ENCODE measurements at places on chromosomes 5 and 9.

GRCh38 chr5:134397196-134397595 lies 14.5 kb downstream of the CDKN2AIPNL start:
- DNase-seq: no peak

- no peak for DNase-seq
These were observed 38.3 kb downstream of the DAPK1 start for GRCh38 chr9:87535817-87536539.

- peak; percentile 47 for DNase-seq
These were observed 10.8 kb upstream of the SPATA24 start for GRCh38 chr5:139414581-139415130.

DNA sequence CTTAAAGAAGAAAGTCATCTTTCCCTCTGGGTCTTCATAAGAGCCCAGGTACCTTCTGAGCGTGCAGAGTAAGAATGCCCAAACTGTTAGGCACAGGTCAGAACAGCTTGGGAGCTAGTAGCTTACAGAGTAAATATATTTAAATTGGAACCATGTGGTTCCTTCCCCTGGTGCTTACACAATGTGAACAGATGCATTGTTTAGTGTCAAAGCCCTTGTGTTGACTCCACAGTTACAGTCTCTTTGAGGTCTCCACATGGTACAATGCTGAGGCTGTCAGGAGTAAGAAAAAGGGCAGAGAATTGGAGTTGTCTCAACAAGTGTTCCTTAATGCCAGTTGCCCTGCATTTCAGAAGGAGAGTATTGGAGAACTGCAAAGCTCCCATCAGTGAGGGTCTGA lies 188.5 kb downstream of the PAPPA start:
- peak; percentile 65 for DNase-seq

DNA sequence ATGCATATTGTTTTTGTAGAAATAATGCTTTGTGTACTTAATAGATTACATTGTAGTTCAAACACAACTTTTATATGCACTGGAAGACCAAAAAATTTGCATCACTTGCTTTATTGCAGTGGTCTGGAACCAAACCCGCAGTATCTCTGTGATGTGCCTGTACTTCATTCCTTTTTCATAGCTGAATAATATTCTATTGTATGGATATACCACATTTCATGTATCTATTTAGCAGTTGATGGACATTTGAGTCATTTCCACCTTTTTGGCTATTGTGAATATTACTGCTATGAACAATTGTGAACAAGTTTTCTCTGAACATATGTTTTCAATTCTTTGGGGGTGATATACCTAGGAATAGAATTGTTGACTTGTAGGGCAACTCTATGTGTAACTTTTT lies 40.1 kb downstream of the ITGA1 start:
- no peak for DNase-seq

- no peak for DNase-seq
These were observed 245.0 kb downstream of the PSAT1 start for GRCh38 chr9:78541868-78542443.

GRCh38 chr5:132663771-132664695 lies 6.1 kb downstream of the IL13 start:
- DNase-seq: no peak

DNA sequence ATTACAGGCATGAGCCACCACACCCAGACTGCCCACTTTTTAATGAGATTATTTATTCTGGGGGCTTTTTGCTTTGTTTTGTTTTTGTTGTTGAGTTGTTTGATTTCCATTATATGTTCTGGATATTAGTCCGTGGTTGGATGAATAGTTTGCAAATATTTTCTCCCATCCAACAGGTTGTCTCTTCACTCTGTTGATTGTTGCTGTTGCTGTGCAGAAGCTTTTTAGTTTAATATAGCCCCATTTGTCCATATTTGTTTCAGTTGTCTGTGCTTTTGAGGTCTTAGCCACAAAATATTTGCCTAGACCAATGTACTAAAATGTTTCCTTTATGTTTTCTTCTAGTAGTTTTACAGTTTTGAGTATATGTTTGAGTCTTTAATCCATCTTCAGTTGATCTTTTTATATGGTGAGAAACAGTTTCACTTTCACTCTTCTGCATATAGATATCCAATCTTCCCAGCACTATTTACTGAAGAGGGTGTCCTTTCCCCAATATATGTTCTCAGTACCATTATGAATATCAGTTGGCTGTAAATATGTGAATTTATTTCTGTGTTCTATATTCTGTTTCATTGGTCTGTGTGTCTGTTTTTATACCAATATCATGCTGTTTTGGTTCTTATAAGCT lies 30.2 kb upstream of the TBCA start:
- DNase-seq: no peak

- DNase-seq: no peak
These were observed 512.2 kb upstream of the ZNF462 start for GRCh38 chr9:106350777-106351176.

GRCh38 chr5:3789519-3790193 lies 194.0 kb downstream of the IRX1 start:
- no peak for DNase-seq

- DNase-seq: no peak
These were observed 18.6 kb upstream of the NKD2 start for GRCh38 chr5:989961-990530.

DNA sequence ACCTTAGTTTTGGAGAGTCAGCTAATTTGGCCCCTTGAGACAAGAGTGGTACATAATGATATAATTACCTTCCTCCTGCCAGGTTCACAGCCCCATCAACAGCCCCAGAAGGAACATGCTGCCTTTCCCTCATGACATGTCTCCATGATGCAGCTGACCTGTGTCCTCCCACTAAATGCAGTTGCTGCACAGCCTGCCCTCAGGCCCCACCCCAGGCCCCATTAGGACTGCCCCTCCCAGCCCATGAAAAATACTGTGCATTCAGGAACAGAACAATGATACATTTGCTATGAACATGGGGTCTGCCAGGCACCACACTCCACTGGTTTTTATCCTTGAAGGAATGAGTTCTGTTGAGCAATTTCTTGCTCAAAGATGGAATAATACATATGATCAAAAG lies 176.4 kb downstream of the C5orf15 start:
- no peak for DNase-seq

DNA sequence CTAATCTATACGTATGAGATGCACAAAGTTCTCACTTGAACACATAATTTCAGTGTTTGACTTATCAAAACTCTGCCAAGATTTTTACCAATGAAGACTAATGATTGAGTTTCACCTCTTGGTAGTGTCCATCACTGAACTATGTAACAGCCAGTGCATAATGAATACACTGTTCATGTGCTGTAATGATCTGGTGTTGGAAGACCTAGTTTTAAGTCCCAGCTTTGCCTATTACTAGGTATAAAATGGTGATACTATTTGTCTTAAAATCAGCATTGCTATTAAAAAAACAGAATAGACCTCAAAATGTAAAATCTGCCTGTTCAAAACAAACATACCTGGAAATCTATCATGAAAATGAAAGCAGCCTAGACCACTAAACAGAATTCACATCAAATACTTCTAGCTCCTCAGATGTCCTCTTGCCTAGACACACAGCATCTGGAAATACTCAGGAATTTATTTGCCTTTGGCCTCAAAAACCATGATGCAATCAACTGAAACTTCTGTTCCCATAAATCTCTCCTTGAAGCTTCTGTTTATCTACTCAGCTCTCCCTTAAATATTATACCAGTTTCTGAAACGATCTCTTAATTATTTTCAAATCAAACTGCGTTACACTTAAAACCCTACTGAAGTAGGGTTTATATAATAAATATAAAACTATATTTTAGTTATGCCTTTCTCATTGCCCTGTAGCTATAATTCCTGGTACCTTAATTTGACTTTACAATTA lies 38.1 kb downstream of the MRPS27 start:
- no peak for DNase-seq

DNA sequence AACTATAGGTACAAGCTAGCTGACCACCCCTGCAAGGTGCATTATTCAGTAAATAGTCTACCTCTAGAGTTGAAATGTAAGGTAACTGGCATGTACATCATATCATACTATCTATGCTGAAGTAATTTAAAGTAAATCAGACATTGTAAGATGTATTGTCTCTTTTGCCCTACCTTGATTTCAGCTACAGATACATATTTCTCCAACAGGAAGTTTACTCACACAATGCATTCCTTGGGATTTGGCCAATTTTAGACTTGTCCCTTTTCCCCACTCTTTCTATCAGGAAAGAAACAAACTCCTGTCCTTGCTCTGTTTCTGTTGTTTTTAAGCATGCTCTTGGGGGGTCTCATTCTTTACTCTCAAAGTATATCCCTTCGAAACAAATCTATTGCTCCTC lies 58.5 kb upstream of the TSLP start:
- no peak for DNase-seq

- no peak for DNase-seq
These were observed 694 bp upstream of the REEP2 start for GRCh38 chr5:138438003-138438723.
